ENCODE measurements at places on chromosomes 4 and X. TPM values are rescaled to one million over a fixed set of nuclear protein-coding genes. Genes with fewer than 3 reads are reported as not detected.

- DNase-seq: no peak
- H3K36me3 ChIP-seq: no peaks in the 10 kb centered on the region
- no peaks in the 10 kb centered on the region for H3K27me3 ChIP-seq
- no peak overlapping the region for H3K27ac ChIP-seq
Observed at GRCh38 chr4:94372991-94373390, 30.4 kb upstream of the HPGDS start.

Gene PAGE2B
- total RNA-seq: not detected

DNA sequence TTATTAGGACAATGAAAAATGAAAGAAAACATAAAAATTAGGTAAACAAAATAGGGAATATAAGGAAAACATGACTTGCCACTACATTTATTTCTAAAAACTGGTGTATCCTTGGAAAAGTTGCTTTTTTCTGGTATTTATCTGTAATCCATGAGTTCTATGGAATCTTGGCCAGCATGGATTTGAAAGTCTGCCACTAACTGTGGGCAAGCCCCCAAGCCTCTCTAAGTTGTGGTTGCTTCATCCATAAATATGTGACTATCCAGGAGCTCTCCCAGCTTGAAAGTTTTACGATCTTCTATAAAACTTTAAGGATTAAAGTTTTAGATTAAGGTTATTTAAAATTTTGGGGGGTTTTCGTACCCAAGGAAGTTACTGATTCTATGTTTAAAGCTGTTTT, 21.8 kb downstream of the RPS6KA3 start:
- no peaks in the 10 kb centered on the region for H3K36me3 ChIP-seq
- no peak overlapping the region for H3K4me3 ChIP-seq
- no peak overlapping the region for H3K27ac ChIP-seq
- peaks cover 7% of the 10 kb centered on the region for H3K27me3 ChIP-seq
- no peaks in the 10 kb centered on the region for H3K4me1 ChIP-seq
- peak; percentile 38 for DNase-seq

DNA sequence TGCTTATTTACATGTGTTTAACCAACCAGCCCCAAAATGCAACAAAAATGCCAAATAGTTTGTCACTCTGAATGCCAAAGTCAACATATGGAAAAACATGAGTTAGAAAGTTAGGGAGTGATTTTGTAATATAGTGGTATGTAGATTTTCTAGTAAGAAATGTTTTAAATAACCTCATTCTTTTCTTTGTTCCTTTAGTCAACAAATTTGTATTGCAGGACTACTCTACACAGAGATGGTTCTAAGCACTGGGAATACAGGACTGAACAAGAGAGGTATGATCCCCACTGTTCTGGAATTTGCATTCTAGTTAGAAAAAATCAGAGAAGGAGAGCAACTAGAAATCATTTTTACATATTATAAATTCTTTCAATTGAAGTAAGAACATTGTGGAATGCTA, 218.8 kb upstream of the ANXA10 start:
- no peak overlapping the region for H3K4me3 ChIP-seq
- no peak for DNase-seq
- no peaks in the 10 kb centered on the region for H3K27me3 ChIP-seq
- no peak overlapping the region for H3K27ac ChIP-seq

DNA sequence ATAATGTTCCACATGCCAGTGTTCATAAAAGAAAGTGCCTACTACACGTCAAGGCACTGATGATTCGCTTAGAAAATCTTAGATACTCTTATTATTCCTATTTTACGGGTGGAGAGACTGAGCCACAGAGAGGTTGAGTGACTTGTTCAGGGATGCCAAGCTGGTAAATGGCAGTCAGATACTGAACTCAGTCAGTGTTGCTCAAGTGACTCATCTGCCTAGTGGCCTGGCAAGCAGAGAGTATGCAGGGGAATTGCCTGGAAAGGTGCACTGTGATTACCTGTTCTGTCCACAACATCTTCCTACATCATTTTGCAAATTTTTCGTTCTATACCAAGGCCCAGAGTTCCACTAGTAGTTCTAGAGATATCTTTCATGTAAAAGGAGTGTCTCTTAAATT, 68.4 kb downstream of the RAPGEF2 start:
- peaks cover 6% of the 10 kb centered on the region for H3K4me1 ChIP-seq
- H3K36me3 ChIP-seq: no peaks in the 10 kb centered on the region
- no peak overlapping the region for H3K4me3 ChIP-seq
- no peaks in the 10 kb centered on the region for H3K27me3 ChIP-seq

Gene RTL9
- 0.06 TPM for total RNA-seq

Gene RNF212
- total RNA-seq: 8.8 TPM

GRCh38 chrX:38634665-38635064, 73.3 kb downstream of the TSPAN7 start:
- no peak for DNase-seq
- no peaks in the 10 kb centered on the region for H3K27me3 ChIP-seq
- H3K4me1 ChIP-seq: no peaks in the 10 kb centered on the region
- H3K36me3 ChIP-seq: no peaks in the 10 kb centered on the region
- no peak overlapping the region for H3K27ac ChIP-seq
- no peak overlapping the region for H3K4me3 ChIP-seq

GRCh38 chr4:12692815-12693214, 791.3 kb downstream of the RAB28 start:
- no peaks in the 10 kb centered on the region for H3K4me1 ChIP-seq
- H3K36me3 ChIP-seq: no peaks in the 10 kb centered on the region
- DNase-seq: no peak
- no peak overlapping the region for H3K27ac ChIP-seq
- no peaks in the 10 kb centered on the region for H3K27me3 ChIP-seq
- H3K4me3 ChIP-seq: no peak overlapping the region

GRCh38 chrX:133215017-133215416, 3.1 kb downstream of the TFDP3 start:
- H3K36me3 ChIP-seq: no peaks in the 10 kb centered on the region
- DNase-seq: no peak
- no peaks in the 10 kb centered on the region for H3K4me1 ChIP-seq

DNA sequence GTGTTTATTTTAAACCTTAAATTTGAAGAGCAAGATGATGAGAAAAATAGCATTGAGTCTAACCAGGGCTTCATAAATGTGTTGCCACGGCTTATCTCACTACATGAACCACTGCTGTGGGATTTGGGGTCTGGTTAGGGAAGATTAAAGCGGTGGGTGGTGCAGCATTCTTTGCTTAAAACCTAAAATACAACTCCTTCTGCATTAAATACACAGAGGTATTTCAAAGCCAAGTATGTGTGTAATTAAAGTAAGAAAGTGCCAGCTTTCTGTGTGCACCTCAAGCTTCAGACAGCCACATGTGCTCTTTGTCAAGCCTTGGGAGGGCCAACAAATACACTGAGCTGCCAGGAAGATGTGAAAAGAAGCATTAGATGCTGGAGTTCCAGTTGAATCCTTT, 128.0 kb downstream of the CPE start:
- peaks cover 16% of the 10 kb centered on the region for H3K4me1 ChIP-seq
- DNase-seq: peak; percentile 13
- H3K27me3 ChIP-seq: no peaks in the 10 kb centered on the region

DNA sequence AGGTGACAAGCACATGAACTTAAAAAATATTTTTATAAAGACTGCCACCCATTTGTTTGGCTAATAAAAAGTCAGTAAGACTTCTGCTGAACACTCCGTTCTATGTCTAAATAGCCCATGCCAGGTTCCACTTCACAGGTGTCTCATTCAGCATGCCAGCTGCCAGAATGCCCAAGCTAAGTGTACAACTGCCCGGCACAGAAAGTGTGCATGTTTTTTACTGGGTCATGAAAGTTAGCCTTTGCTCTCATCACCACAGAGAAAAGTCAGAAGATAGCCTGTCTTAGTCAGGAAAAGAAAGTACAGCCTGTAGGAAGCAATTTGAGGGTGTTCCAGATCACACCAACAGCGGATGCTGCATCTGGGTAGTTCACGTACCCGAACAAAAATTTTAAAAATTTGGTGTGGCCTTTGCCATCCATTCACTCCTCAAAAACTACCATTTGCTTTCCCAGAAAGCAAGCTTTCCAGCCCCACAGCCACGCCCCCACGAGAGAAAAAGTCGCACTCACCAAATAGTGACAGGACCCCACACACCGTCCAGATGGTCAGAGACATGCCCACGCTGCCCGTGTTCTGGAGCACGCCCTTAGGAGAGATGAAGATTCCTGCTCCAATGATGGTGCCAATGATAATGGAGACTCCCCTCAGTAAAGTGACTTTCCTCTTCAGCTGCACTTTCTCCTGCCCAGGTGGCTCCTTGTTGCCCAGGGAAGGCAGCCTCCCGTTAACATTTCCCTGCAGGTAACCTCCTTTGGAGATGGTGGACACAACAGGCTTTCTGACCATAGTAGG, 671 bp downstream of the SLC7A11 start:
- H3K36me3 ChIP-seq: no peaks in the 10 kb centered on the region
- peak overlapping the region; percentile 21 for H3K4me3 ChIP-seq
- H3K27me3 ChIP-seq: no peaks in the 10 kb centered on the region
- H3K27ac ChIP-seq: peak overlapping the region; percentile 48
- no peaks in the 10 kb centered on the region for H3K4me1 ChIP-seq

DNA sequence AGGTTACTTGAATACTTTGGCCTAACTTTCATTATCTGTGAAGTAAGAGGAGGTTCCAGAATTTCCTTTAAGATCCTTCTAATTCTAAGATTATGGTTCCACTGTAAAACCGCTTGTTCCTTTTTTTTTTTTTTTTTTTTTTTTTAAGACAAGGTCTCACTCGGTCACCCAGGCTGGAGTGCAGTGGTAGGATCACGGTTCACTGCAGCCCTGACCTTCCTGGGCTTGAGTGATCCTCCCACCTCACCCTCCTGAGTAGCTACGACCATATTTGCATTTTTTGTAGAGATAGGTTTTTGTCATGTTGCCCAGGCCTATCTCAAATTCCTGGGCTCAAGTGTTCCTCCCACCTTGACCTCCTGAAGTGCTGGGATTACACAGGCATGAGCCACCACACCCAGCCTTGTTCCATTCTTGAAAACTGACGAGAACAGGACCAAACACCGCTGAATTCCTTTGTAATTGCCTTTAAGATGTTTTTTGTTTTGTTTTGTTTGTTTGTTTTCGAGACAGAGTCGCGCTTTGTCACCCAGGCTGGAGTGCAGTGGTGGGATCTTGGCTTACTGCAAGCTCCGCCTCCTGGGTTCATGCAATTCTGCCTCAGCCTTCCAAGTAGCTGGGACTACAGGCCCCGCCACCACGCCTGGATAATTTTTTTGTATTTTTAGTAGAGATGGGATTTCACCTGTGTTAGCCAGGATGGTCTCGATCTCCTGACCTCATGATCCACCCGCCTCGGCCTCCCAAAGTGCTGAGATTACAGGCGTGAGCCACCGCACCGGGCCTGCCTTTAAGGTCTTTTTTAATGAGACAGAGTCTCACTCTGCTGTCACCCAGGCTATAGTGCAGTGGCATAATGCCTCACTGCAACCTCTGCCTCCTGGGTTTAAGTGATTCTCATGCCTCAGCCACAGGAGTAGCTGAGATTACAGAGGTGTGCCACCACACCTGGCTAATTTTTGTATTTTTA, 6.8 kb downstream of the PDS5A start:
- DNase-seq: no peak
- H3K27me3 ChIP-seq: no peaks in the 10 kb centered on the region
- no peak overlapping the region for H3K27ac ChIP-seq
- H3K36me3 ChIP-seq: peaks cover 10% of the 10 kb centered on the region
- no peak overlapping the region for H3K4me3 ChIP-seq

DNA sequence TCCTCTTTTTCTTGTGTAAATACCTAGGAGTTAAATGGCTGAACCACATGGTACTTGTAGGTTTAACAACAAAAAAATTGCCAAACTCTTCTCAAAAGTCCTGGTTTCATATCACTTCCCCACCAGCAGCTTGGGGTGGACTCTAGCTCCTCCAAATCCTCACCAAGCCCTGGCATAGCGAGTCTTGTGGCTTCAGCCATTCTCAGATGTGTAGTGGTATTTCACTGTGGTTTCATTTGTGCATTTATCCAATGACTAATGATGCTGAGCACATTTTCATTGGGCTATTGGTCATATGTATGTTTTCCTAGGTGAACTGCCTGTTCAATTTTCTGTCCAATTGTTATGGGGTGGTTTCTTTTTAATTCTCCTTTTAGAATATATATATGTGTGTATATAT, 249.3 kb downstream of the NLGN4X start:
- H3K4me3 ChIP-seq: no peak overlapping the region
- peaks cover 8% of the 10 kb centered on the region for H3K27me3 ChIP-seq
- H3K4me1 ChIP-seq: no peaks in the 10 kb centered on the region
- no peaks in the 10 kb centered on the region for H3K36me3 ChIP-seq
- no peak overlapping the region for H3K27ac ChIP-seq
- DNase-seq: no peak

Gene SPANXN3
- not detected for total RNA-seq

DNA sequence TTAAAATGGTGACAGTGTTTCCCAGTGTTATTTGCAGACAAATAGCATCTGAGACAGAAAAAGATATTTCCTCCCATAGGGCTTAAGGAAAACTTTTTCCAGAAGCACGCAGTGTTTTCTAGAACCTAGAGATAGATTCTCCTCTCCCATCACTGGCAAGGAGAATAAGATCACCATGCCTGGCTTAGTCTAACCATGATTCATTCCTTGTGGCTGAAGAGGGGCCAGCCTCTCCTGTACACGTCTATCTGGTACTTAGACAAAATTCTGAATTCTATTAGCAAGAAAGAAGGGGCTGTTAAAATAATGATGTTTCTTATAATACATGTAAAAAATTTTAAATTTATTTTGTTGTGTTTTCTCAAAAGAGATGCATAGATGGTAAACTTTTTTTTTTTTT, 296.1 kb upstream of the LDB2 start:
- H3K27me3 ChIP-seq: no peaks in the 10 kb centered on the region
- H3K27ac ChIP-seq: no peak overlapping the region
- no peaks in the 10 kb centered on the region for H3K4me1 ChIP-seq
- H3K4me3 ChIP-seq: no peak overlapping the region
- no peaks in the 10 kb centered on the region for H3K36me3 ChIP-seq
- DNase-seq: no peak

DNA sequence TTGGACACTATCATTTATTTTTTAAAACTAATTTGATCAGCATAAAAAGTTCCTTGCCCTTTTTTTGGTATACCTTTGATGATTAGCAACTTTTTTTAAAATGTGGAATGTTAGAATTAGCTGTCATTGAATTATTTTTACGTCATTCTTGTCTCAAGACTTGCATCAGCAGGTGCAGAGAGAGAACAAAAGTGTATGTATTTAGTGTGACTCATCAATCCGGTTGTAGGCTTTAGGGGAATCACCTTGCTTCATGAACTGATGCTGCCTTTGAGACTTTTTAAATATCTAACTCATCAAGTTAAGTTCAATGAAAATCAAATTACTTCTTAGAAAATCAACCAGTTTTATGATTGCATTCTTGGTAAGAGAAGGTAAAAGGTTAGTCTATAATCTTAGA, 125.1 kb downstream of the ARX start:
- H3K27ac ChIP-seq: no peak overlapping the region
- no peaks in the 10 kb centered on the region for H3K27me3 ChIP-seq
- H3K4me3 ChIP-seq: no peak overlapping the region
- no peak for DNase-seq

Gene NLRP2B
- total RNA-seq: not detected

Gene VSIG4
- total RNA-seq: 226 TPM

GRCh38 chr4:151887816-151888180, 127.0 kb upstream of the GATB start:
- H3K27ac ChIP-seq: no peak overlapping the region
- no peak overlapping the region for H3K4me3 ChIP-seq
- no peaks in the 10 kb centered on the region for H3K36me3 ChIP-seq
- no peaks in the 10 kb centered on the region for H3K4me1 ChIP-seq
- H3K27me3 ChIP-seq: no peaks in the 10 kb centered on the region
- no peak for DNase-seq

- H3K36me3 ChIP-seq: no peaks in the 10 kb centered on the region
- H3K4me3 ChIP-seq: no peak overlapping the region
- H3K4me1 ChIP-seq: no peaks in the 10 kb centered on the region
- no peak overlapping the region for H3K27ac ChIP-seq
- no peak for DNase-seq
Observed at GRCh38 chrX:6770936-6771335, 236.0 kb upstream of the VCX3A start.

Measured in lung (tissue), 17 donors.